CD4-positive, alpha-beta T cell treated with Interleukin-6 for 4 hours (primary cell): ENCODE measurements at places on chromosomes 4 and X.

GRCh38 chr4:72391281-72391680, 177.7 kb downstream of the ADAMTS3 start:
- no peak for DNase-seq

DNA sequence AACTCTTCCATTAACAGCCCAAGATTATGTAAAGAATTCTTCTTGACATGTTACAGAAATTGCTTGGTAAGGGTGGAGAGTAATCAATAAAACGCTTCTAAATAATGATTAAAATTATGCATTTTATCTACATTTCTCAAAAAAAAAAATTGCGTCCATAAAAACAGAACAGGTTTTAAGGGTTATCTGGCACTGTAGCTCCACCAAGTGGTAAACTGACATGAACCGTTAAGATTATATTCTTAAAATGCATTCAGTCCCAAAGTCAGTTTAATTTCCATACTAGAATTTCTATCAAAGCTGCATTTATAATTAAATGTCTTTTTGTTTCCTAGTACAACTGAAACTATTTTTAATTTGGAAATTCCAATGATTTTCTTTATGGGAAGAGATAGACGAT, 214.0 kb upstream of the UGT8 start:
- DNase-seq: no peak

DNA sequence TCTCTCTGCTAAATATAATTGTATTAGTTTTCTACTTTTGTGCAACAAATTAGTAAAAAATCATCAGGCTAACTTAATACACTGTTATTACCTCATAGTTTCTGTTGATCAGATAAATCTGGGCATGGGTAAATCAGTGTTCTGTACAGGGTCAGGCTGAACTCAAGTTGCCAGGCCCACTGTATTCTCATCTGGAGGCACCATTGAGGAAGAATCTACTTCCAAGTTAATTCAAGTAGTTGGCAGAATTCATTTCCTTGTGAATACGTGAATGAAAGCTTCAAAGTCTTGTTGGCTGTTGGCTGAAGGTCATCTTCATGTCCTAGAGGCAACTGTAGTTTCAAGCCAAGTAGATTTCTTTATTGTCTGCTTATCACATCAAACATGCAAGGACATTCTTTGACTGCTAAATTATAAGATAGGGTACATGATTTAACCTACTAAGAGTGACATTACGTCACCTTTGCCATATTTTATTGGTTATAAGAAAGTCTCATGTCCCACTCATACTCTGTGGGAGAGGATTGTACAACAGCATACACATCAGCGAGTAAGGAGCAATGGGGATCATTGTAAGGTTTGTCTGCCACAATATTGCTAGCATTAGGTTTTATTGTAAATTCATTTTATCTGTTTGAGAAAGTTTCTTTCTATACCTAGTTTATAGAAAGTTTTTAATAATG, 1219.0 kb downstream of the ARAP2 start:
- DNase-seq: no peak

GRCh38 chrX:153717445-153717844, 6.7 kb downstream of the BCAP31 start:
- DNase-seq: no peak

DNA sequence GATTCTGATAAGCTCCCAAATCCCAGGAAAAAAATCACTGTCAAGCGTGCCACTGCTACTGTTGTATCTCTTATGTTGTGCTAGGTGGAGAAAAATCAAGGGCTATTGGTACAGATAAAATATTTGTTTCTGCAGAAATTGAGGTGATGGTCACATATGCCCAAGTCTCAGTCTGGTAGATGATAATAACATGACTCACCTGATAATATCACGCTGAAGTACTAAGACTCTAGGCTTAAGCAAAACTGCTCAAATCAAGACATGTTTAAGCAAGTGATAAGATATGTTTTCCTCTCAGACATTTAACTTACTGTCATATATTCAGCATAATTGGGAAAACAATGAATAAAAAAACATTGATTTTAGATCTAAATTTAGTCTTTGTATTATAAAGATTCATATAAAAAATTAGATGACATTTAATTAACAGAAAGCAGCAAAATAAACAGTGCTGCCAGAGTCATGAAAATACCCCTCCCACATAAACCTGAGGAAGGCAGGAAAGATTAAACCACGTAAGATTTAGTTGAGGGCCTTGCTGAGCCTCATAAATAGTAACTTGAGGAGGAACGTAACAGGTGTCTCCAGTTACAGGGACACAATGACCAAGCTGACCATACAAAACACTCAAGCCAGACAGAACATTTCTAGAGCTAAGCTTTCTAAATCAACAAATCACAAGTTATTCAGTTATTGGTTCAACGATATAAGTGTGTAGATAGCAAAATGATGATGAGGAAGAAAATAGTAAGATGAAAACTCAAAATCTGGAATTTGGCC, 143.5 kb downstream of the CHM start:
- DNase-seq: no peak
